ENCODE measurements at places on chromosomes 1 and 21.
A peak's percentile ranks its signal among the peaks of the same experiment; 100 is the strongest.

- DNase-seq, result no peak
Observed at GRCh38 chr21:39647476-39647875, 34.7 kb downstream of the B3GALT5 start.

DNA sequence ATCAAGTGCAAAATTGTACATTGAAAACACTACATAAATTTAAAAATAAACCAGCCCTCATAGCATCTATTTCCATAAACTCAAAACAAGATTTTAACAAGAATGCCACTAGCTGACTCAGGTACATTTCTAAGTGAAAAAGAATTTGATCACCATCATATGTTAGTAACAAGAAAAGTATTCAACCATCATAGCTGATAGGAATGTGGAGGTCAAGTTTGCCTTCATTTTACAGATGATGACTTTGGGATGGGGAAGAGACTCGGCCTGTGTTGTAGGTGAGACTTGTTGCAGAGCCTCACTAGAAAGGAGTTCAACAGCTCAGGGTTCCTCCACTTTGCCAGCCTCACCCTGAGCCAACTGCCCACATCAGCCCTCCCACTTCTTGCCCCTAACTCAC is 318.8 kb upstream of the FAM78B start:
- DNase-seq, result no peak

- no peak for DNase-seq
Observed at GRCh38 chr21:44392185-44392584, 38.8 kb downstream of the TRPM2 start.

DNA sequence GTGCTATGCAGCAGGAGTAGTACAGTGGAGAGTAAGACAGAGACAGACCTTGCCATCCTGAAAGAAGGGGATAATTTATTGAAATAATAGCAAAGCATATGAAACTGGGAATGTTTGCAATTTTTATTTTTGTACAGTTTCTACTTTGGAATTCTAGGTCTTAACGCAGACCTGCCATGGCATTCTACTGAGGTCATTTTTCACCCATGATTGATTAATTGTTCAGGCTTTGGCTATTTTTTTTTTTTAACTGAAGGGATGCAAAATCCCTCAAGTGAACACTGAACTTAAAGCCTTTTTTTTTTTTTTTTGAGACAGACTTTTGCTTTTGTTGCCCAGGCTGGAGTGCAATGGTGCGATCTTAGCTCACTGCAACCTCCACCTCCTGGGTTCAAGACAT is 27.1 kb downstream of the MTF2 start:
- DNase-seq, result no peak

DNA sequence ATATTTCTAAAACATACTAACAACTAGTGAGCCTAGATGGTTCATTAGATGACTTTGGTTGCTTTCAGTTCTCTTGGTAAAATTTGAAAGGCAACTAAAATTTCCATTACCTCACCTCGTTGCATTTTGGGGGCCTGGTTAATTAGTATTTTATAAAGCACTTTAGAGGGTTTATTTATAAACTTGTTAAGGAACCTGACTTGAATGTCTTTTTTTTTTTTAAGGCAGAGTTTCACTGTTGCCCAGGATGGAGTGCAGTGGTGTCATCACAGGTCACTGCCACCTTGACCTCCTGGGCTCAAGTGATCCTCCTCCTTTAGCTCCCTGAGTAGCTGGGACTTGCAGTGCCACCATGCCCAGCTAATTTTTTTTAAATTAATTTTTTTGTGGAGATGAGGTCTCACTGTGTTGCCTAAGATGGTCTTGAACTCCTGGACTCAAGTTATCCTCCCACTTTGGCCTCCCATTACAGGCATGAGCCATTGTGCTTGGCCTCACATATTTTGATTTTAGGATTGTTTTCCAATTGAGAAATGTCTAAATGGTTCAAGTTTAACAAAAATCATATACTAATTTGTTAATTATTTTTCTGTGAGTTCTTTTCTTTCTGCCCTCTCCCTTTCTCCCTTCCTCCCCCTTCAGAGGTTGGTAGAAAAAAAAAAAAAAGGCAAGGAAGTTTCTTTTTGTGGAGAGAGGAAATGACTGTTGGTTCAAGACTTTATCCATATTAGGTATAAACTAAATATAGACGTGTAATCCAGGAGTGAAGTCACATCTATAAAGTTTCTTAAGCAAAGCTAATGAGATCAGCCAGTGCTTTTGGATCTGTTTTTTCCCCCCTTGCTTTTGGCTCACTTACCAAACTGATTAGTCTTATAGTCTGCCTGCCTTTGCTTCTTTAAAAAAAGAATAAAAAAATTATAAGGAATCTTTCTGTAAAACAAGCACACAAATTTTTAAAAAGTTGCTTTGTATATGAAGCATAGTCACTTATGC is 24.7 kb downstream of the CLIC4 start:
- DNase-seq, result no peak

- DNase-seq, result no peak
Observed at GRCh38 chr1:185170291-185170848, 13.4 kb downstream of the SWT1 start.

DNA sequence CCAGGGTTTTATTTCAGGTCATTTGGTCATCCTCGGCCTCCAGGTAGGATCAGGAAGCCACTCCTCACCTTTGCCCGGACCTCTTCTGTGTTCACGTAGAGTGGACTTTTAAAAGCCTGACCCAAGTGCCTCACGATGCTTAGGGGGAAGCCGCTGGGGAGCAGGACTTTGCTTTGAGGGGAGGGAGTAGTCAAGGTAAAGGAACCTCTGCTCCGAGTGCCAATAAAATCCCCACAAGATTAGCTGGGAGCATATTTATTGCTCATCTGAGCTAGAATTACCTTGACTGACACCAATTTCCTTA is 603 bp upstream of the DHRS3 start:
- no peak for DNase-seq

DNA sequence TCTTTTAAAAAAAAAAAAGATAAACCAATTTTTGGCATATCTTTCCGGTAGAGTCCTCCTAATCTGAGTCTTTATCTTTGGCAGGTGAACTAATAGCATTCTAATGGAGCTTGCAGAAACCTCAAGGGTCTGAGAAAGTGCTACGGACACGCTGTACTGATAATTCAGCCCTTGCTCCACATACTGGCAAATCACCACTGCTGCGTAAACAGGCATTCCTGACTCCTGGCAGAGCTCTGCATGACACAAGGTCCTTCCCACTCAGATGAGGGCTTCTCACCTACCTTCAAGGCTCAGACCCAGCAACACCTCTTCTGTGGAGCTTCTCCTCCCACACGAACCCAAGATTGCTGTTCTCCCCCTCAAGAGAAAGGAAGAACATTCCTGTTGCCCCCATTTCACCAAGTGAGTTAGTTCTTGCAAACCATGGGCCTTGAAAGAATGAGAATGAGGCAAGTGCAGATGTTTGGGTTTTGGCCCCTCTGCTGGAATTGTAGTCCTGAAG is 48.0 kb downstream of the LYST start:
- no peak for DNase-seq

DNA sequence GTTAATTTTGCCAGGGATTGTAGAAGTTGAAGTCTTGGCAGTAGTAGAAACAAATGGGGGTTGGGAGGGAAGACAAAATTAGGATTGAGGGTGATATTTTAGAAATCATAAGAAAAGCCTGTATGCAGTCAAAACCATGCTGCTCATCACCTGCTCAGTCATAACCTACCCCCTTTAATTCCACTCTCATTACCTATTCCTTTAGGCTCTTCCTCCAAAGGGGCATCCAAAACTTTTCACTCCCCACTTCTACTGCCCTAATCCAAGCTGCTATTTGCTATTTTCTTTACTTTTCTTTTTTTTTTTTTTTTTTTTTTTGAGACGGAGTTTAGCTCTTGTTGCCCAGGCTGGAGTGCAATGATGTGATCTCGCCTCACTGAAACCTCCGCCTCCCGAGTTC is 11.5 kb downstream of the H3-3A start:
- DNase-seq, result no peak

DNA sequence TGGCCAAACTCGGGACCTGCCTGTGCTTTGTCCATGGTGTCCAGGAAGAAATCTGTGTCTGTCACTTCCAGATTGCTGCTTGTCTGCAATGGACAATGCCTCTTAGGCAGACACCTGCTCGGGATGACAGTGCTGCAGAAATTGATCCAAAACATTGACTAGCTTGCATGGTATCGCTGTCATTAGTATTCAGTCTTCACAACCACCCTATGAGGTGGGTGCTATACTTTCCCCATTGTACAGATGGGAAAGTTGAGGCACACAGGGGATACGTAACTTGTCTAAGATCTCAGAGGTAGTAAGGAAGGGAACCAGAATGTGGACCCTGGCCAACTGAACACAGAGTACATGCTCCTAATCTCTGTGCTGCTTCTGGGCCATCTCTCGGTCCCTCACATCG is 138.7 kb downstream of the DHRS3 start:
- DNase-seq, result no peak

- no peak for DNase-seq
Observed at GRCh38 chr1:232164078-232164963, 465.6 kb downstream of the SIPA1L2 start.

GRCh38 chr1:28443550-28443949 is 62.3 kb upstream of the RCC1 start:
- no peak for DNase-seq

DNA sequence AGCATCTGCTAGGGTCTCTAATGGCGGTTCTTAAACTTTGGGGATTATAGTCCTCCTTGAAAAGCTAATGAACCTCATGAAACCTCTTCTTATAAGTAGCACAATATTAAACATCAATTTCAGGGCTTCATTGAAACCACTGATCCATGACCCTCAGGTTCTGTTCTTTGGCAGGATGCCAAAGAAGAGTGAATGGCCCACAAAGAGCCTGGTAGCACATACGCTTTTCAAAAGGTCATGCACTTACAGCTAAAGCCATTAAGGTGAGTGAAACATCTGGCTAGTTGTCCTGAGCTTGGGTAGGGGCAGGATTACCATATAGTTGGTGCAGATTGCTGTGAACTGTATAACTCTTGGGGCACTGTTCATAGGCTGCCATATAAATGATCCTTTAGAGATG is 42.3 kb downstream of the MDM4 start:
- DNase-seq, result no peak

DNA sequence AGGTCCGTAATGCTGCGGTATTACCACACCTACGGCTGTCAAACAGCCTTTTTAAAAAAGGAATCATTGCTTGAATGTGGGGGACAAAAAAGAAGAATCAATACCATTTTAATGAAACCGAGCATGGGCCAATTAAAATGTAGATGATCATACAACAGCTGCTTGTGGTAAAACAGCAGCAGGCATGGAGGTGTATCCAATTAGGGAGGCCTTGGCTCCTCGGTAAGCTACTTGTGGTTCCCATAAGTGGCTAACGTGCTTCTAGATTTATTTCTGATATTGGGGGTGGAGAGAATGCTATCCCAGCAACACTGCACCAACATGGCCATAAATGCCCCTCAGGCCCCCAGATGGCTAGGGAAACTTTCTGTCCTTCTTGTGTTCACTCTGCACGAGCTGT is 1.8 kb downstream of the PTPN14 start:
- no peak for DNase-seq

DNA sequence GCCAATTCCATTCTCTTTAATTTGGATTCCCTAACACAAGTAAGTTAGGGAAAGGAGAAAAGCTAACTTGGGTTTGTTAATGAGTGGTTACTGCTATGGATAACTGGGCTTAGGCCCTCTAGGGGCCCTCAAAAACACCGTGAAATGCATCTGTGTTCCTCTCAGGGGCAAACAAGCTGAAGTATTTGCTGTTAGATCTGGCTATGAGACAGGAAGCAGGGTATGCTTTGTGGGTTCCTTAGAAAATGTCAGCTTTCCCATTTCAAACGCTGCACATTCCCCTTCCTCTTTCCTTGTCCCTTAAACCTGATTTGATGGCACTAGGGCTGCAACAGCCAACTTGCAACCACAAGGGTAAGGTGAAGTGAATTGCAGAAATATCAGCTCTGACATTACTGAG is 5.7 kb upstream of the CAP1 start:
- DNase-seq, result no peak

- DNase-seq, result no peak
Observed at GRCh38 chr1:172723251-172723650, 64.3 kb downstream of the FASLG start.

GRCh38 chr1:6438047-6438525 is 13.5 kb downstream of the ESPN start:
- DNase-seq, result peak; percentile 51

DNA sequence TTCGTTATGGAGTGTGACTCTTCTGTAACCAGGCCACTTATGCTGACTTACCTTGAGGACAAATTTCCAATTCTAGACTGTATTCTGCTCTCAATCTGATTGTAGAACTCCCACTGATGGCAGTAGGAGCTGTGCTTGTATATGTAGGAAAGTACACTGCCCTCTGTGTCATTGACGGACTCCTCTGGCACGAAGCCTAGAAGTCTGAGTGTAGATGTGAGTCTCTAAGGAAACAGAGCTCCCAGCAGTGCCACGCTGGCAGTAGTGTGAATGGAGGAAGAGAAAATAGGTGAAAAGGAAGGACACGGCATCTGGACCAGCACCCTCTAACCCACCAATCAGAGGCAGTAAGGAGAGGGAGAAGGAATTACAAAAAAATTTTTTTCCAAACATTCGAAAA is 130.4 kb upstream of the ADGRL2 start:
- DNase-seq, result no peak
